Right hindlimb (tissue), 1 donor: ENCODE measurements at places on chromosomes 6 and 20.

DNA sequence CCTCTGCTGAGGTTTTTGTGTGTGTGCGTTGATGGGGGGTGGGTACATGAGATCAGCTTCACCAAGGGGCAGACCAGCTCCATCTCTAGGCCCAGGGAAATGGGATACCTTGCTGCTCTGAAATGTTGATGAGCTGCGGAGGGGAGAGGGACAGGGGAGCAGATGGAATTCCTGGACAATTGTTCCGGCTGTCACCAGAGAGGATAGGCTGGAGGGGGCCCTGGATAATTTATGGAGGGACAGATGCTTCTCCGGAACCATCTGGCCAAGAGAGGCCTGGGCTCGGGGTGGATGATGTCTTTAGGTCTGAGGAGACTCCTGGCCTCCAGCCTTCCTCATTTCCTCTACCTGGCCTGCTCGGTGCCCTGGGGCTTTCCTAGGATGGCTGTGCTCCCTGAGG lies 1.9 kb upstream of the TJAP1 start:
- DNase-seq, result no peak

DNA sequence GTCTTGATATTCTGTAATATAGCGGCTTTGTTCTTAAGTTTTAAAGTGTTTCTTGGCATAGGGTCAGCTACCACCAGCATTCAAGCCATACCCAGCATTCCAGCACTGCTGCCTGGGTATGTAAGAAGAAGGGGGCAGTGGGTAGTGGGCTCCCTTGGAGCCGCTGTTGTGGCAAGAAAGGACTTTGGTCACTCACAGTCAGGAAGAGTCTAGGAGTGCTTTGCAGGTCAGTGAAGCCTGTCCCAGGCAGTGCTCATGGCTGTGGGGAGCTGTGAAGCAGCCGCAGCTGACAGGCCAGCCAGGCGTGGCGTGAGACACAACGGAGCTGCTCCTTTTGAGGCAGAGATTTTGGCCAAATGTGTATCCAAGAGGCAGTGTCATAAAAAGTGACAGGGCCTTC lies 512.0 kb downstream of the CDKAL1 start:
- peak; percentile 16 for DNase-seq

DNA sequence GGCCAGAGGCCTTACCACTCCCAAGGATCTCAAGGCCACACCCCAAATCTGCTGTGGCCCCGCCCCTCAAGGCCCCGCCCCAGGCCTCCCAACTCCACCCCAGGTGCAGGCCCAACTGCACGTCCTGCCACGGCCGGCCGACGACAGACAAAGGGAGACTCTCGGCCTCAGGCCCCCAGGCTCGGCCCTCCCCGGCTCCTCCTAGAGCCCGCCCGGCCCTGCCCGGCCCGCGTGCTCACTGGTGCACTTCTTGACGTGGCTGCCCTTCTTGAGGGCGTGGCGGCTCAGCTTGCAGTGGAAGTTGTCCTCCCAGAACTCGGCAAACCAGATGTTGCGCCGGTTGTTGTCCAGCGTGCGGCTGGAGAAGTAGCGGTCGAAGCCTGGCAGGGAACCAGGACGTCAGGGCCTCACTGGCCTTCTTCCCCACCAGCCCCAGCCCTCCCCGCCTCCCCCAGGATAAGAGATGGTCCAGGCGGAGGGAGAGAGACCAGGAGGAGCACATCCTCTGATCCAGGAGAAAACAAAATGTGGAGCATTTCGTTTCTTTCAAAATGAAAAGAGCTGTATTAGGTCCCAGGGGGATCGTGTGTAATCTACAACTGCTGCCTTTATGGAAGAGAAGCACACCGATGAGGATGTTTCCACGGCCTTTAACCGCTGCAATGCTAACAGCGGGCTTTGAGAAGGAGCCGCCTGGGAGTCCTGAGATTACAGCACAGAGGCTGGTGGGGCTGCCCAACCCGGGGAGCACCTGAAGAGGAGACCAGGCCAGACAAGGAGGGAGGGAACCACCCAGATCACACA lies 89.4 kb downstream of the GRM4 start:
- peak; percentile 87 for DNase-seq

DNA sequence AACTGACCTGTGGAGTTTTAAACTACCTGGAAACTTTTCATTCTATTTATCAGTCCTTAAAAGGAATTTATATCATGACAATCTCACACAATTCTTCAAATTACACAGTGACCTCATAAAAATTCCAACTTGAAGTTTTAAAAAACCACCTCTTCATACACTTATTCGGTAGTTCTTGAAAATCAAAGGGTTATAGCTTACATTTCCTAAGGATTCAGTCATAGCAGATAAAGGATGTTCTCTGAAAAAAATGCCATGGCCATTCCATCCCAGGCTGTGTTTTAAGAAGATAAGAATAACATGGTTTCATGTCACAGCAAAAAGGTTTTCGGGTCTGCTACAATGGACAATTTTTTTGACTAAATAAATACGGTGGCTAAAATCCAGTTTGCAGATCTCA lies 41.2 kb downstream of the GOPC start:
- DNase-seq, result no peak

- no peak for DNase-seq
These were observed 22.7 kb downstream of the PRDM13 start for GRCh38 chr6:99629293-99629692.

DNA sequence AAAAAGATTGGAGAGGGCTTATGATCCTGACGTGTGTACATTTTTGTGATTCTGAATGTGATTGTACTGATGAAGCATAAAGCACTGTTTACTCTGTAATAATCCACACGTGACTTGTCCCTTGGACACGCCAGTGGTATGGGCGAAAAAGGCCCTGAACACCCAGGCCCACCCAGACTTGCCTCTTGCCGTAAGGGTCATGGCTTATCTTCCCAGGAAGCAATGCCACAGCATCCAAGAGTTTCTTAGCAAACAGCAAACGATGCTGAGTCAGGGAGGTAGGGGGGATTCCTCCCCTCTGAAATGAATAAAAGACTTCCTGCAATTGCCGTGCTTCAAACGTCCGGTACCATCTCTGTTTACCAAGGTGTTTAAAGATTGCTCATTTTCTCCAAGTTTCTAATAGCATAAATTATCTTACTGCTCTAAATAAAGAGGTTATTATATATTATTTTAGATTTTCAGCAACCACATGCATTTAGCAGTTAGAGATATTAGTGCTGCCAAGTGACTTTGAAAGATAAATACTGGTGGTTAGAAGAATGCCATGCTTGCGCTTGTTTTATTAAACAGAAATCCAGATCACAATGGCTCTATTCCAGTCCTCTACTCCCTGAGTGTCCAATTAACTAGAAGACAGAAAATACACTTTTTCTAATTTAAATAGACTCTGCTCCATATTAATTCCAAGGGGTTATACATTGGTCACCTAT lies 212.8 kb upstream of the CST7 start:
- DNase-seq, result no peak

DNA sequence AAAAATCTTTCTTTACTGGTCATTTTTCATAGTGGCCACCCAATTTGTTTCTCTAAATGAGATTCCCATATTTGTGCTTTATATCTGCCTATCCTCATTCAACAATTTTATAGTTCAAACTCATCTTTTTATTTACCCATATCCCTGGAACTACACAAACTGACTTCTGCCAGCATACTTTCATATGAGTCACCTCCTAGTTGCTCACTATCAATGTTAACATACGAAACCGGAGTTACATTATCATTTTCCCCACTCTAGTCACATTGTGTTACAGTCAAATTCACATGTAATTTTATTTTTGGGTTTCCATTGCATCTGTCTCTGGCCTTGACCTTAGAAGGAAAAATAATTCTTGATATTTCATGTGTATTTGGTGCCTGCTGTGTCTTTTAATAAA lies 499.4 kb downstream of the MAFB start:
- DNase-seq, result no peak

DNA sequence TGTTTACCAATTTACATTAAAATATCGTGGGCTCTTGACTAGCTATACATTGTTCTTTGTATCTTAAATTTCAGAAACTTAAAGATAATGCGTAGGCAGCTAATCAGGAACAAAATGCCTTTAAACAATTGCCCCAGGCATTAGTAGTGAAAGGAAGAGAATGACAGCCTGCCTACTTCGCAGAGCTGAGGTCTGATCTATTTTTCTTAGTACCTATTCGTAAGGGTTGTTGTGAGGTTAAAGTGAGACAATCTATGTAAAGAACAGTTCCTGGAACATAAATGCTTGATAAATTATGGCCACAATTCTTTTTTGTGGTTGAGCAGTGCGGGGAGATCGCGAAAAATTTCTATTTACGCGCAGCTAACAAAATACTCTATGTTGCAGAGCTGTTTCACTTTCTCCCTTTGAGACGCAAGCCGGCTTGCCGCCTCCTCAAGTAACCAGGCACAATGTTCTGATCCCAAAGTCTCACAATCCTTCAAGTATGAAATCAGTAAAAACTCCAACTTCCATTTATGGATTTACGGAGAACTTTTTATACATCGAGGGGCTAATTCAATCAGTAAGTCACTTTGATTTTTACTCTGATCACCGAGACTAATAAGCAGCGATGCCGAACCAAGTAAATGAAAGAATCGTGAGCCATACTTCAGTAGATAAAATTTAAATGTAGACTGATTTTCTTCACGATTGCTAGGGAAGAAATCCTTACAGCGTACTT lies 878 bp upstream of the PNRC1 start:
- DNase-seq, result peak; percentile 64

DNA sequence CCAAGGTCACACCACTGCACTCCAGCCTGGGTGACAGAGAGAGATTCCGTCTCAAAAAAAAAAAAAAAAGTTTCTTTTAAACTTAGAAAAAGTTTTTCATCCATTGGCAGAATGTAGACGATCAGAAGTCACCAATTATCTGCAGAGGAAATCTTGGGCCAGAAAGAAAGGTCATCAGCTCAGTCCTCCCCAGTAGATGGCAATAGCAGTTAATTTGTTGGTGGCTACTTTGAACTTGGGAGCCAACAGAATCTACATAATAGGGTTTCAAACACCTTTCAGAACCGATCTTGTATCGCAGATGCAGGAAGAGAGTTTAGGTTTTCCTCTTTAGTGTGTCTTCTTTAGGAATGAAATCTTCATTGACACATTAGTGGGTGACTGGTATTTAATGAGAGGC lies 41.7 kb downstream of the LBP start:
- no peak for DNase-seq

- DNase-seq, result no peak
These were observed 347.7 kb downstream of the BCKDHB start for GRCh38 chr6:80454197-80454596.

- no peak for DNase-seq
These were observed 23.6 kb upstream of the ZNF337 start for GRCh38 chr20:25720285-25720684.

- no peak for DNase-seq
These were observed 200.6 kb upstream of the SNX9 start for GRCh38 chr6:157622427-157622826.

DNA sequence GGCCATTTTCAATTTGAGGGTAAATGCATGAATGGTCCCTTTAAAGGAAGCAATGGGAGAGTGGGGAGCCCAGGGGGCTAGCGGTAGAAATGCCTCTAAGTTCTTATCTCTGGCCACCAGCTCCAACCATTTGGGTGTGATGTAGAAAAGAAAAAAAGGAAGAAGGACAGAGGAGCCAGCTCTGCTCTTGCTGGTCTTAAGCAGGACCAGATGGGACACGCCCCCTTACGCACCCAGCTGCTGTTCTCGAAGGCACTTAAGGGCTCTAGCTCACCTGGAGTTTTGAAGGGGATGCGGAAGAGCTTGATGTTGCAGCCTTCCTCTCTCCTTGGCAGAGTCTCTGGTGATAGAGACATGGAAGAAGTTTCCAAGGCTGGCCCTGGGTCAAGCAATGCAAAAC lies 59.5 kb upstream of the RNF144B start:
- DNase-seq, result no peak

DNA sequence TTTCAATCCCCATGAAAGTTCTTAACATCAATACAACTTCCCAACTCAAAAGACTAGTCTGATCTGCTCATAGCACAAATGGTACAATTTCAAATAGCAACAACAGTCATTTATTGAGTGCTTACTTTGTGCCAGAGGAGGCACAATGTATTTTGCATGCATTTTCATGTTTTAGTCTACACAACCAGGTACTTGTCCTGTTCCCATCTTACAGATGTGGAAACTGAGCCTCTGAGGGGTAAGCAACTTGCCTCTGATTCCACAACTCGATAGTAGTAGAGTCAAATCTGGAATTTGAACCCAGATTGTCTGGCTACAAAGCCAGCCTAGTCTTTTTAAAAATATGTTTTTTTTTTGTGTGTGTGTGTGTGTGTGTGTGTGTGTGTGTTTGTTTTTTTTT lies 45.6 kb upstream of the TBC1D7 start:
- no peak for DNase-seq

DNA sequence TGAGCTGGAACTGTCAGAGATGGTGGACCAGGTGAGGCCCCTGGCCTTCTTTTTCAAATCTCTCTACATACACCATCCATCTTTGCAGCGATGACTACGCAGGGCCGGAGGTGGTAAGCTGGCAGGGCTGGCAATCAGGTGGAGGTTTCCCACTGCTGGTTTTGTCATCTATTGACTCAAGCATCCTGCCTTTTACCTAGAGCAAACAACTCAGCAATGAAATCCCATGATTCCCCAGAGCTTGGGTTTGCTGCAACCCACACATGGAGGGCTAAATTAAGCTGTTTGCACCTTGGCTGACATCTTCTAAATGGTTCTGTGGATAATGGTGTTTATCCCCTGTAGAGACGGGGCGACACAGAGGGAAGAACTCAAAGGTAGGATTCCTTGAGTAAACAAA lies 170.2 kb downstream of the SCP2D1 start:
- no peak for DNase-seq

GRCh38 chr6:103680116-103680515 lies 1179.6 kb downstream of the HACE1 start:
- no peak for DNase-seq

- DNase-seq, result no peak
These were observed 6.9 kb upstream of the RPL10A start for GRCh38 chr6:35461270-35461669.

GRCh38 chr6:116008470-116009243 lies 52.0 kb downstream of the FRK start:
- peak; percentile 61 for DNase-seq
